ENCODE measurements at places on chromosomes 7 and 10. TPM values are rescaled to one million over a fixed set of nuclear protein-coding genes. Genes with fewer than 3 reads are reported as not detected.

The STEAP1 gene
- total RNA-seq = 21.2 TPM

DNA sequence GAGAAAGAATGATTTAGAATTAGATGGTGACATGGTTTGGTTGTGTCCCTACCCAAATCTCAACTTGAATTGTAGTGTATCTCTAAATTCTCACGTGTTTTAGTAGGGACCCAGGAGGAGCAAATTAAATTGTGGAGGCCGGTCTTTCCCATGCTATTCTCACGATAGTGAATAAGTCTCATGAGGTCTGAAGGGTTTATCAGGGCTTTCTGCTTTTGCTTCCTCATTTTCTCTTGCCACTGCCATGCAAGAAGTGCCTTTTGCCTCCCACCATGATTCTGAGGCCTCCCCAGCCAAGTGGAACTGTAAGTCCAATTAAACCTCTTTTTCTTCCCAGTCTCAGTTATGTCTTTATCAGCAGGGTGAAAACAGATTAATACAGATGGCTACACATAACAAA, 167.4 kb upstream of the SVIL start:
- H3K36me3 ChIP-seq = no peaks in the 10 kb centered on the region
- no peaks in the 10 kb centered on the region for H3K27me3 ChIP-seq
- no peak overlapping the region for H3K4me3 ChIP-seq
- H3K27ac ChIP-seq = no peak overlapping the region

DNA sequence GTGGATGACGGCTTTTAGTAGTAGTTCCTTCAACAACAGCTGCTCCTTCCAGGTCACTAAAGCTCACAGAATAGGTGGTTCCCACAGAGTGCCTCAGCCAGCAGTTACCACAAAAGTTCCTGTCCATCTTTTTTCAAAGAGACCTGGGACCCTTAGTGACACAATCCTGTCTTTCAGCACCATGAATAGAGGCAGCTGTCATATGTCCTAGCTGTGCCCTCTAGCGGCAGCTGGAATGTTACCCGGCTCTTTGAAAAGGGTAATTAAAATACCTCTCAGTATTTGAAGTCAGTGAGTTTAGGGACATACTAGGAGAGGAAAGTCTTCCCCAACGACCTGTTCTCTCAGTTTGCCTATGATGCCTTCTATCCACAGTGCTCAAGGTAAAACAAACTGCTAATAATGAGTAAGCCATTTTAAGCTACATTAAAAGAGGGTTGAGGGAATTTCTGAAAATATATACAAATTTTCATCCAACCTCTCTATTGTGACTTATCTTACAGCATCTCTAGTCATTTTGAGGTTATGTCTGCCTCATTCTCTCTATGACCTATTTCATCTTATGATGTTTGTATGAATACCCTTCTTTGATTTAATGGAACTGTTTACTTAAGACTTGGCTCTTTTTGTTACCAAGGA, 290.8 kb downstream of the NXPH1 start:
- no peak overlapping the region for H3K4me3 ChIP-seq
- no peaks in the 10 kb centered on the region for H3K27me3 ChIP-seq
- DNase-seq = peak; percentile 47
- no peak overlapping the region for H3K27ac ChIP-seq

GRCh38 chr10:112295853-112296830, 12.9 kb downstream of the TECTB start:
- no peak for DNase-seq
- no peak overlapping the region for H3K4me3 ChIP-seq
- no peak overlapping the region for H3K27ac ChIP-seq
- no peaks in the 10 kb centered on the region for H3K4me1 ChIP-seq
- no peaks in the 10 kb centered on the region for H3K36me3 ChIP-seq
- peaks cover 11% of the 10 kb centered on the region for H3K27me3 ChIP-seq

GRCh38 chr10:130875897-130876472, 435.5 kb downstream of the TCERG1L start:
- H3K4me3 ChIP-seq = no peak overlapping the region
- H3K27me3 ChIP-seq = no peaks in the 10 kb centered on the region
- H3K36me3 ChIP-seq = no peaks in the 10 kb centered on the region
- no peak for DNase-seq
- no peaks in the 10 kb centered on the region for H3K4me1 ChIP-seq
- no peak overlapping the region for H3K27ac ChIP-seq

- no peaks in the 10 kb centered on the region for H3K4me1 ChIP-seq
- H3K27me3 ChIP-seq = no peaks in the 10 kb centered on the region
- H3K27ac ChIP-seq = no peak overlapping the region
These were observed 374.7 kb downstream of the TCERG1L start for GRCh38 chr10:130936851-130937250.

DNA sequence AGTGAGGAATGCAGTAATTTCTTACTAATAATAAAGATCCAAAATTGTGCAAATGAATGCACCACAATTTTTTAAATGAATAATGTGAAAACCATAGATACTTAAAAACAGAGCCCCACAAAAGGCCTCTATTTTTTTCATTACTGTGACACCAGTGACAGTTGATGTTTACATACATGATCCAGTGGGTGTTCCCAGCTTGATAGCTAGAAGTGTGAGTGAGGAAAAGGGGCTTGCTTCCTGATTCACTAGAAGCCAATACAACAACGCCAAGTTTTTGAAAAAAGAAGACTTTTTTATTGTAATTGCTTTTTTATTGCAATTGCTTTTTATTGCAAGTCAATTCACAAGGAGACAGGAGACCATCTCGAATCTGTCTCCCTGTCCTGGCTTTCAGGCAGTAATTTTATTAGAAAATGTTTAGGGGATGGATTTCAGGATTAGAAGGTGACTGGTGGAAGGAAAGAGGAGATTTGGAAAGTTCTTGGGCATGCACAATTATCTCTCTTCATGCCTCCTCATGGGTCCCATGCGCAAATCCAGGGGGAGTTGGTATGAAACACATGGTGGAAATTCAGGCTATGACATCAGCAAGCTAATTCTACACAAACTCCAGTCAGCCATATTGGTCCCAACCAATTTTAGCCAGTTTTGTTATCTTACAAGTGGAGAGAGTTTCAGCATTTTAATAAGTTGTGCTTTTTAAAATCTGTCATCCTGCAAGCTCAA, 44.4 kb upstream of the ZNF438 start:
- no peaks in the 10 kb centered on the region for H3K36me3 ChIP-seq
- H3K27ac ChIP-seq = peak overlapping the region; percentile 45
- H3K27me3 ChIP-seq = no peaks in the 10 kb centered on the region
- DNase-seq = peak; percentile 2

DNA sequence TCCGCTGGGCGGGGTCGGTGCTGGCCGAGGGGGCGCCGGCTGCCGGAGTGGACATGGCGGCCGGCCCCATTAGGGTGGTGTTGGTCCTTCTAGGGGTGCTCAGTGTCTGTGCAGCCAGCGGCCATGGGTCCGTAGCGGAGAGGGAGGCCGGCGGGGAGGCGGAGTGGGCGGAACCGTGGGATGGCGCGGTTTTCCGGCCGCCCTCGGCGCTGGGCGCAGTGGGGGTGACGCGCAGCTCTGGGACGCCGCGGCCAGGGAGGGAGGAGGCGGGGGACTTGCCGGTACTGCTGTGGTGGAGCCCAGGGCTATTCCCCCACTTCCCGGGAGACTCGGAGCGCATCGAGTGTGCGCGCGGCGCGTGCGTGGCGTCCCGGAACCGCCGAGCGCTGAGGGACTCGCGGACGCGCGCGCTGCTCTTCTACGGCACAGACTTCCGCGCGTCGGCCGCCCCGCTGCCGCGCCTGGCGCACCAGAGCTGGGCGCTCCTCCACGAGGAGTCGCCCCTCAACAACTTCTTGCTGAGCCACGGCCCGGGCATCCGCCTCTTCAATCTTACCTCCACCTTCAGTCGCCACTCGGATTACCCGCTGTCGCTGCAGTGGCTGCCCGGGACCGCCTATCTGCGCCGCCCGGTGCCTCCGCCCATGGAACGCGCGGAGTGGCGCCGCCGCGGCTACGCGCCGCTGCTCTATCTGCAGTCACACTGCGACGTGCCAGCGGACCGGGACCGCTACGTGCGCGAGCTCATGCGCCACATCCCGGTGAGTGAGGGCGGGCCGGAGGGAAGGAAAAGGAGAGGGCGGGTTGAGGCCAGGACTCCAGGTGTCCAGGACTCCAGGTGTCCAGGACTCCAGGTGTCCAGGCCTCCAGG, 9.3 kb upstream of the CHCHD1 start:
- peak overlapping the region; percentile 73 for H3K4me3 ChIP-seq
- peaks cover 26% of the 10 kb centered on the region for H3K4me1 ChIP-seq
- peaks cover 62% of the 10 kb centered on the region for H3K36me3 ChIP-seq
- no peaks in the 10 kb centered on the region for H3K27me3 ChIP-seq
- H3K27ac ChIP-seq = peak overlapping the region; percentile 71
